ENCODE measurements at places on chromosomes 1 and 21.

GRCh38 chr1:164519426-164519825, 39.6 kb upstream of the PBX1 start:
- no peak for DNase-seq

- no peak for DNase-seq
Measured at GRCh38 chr1:25549273-25550154, 6.1 kb downstream of the LDLRAP1 start.

DNA sequence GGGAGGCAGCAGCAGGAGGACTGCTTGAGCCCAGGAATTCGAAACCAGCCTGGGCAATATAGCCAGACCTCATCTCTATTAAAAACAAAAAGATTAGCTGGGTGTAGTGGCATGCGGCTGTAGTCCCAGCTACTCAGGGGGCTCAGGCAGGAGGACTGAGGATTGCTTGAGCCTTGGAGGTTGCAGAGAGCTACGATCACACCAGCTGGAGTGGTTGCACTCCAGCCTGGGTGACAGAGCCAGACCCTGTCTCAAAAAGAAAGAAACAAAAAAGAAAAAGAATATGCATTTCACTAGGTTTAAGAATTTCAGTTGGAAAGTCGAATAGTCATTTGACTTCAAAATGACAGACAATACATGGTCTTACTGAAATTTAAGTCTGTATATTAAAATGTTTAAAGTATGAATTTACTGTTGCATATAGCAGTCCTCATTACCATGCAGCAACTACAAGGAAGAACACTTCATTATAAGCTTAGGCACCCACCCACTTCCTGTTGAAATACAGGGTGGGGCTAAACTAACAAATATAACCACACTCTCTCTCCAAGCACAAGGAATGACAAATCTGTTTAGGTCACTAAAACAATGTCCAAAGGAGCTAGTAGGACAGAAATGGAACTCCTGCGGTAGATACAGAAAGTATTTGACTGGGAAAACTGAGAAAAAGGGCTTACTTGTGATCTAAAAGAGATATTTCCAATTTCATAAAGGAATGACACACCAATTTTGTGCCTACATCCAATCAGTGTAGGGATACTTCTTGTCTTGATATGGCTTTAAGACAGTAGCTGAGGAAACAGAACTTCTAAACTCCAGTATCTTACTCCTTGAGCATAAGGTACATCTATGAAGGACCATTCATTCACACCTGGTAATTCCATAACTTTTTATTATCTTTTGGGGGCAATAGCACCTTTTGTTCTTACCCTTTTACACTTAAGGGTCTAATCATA, 44.1 kb downstream of the GPR3 start:
- no peak for DNase-seq

DNA sequence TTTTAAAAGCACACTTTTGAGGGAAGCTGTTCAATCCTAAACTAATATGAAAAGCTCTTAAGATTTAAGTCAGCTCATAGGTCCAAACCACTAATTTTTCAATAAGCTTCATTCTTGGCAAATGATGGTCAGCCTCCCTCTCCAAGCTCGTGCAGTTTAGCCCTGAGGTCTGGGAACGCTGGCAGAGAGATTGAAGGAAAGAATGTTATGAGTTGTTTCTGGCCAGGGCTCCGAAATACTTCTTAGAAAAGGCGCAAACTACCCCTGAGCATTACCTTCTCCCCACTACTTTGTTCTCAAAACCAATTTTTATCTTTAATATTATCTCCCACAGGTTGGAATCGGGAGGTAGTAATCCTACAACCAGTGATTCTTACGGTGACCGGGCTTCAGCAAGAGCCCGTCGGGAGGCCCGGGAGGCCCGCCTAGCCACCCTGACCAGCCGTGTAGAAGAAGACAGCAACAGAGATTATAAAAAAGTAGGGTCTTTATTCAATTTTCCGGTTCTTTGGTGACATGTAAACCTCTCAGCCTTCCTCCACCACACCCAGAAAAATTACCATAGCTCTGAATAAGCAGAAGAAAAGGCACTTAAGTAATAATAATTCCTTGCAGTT, 147.7 kb downstream of the SYT2 start:
- no peak for DNase-seq

DNA sequence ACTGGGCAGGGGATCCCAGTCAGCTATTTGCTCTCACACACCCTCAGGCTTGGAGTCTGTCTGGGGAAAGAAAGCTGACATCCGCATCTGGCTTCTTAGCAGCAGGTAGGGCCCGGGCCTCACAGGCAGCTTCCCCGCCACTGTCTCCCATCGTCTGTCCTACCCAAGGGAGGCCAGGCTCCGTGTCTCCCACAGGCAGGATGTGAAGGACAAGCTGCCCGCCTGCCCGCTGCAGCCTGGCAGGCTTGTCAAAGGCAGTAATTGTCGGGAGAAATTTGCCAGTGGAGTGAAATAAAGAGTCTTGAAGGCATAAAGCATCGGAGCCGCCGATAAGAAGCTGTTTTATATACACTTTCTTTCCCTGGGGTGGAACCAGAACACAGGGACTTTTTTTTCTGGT, 44.0 kb upstream of the DISP3 start:
- DNase-seq: no peak

DNA sequence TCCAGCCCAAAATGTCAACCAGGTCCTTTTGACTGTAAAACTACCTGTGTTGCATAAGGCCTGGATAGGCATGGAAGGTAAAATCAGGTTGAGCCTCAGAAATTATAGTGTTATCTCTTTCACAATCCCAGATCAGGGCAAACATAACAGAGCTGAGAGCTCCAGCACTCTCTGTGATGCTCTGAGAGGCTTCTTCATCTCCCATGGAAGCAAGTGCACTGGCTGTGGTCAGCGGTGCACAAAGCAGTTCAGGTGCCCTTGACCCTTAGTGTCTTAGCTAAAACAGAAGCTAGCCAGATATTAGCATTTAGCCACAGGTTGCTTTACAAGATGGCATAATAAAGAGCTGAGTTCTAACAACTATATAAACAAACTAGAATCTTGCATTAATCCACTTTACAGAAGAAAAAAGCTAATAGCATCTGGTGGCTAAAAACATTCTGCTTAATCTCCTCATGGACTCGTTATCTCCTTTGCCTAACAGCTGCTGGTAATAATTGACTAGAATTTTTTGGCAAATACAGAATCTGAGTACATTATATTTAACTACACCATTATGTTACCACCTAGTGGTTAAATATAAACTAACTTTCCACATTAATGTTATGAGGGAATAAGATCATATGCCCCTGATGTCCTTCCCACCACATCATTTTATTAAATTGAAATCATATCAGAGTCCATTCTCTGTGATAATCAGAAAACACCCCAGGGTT, 25.6 kb upstream of the POGK start:
- no peak for DNase-seq

GRCh38 chr1:111516005-111516535, 12.6 kb upstream of the ADORA3 start:
- DNase-seq: peak; percentile 56

GRCh38 chr1:17531682-17532487, 7.6 kb upstream of the ARHGEF10L start:
- peak; percentile 15 for DNase-seq

DNA sequence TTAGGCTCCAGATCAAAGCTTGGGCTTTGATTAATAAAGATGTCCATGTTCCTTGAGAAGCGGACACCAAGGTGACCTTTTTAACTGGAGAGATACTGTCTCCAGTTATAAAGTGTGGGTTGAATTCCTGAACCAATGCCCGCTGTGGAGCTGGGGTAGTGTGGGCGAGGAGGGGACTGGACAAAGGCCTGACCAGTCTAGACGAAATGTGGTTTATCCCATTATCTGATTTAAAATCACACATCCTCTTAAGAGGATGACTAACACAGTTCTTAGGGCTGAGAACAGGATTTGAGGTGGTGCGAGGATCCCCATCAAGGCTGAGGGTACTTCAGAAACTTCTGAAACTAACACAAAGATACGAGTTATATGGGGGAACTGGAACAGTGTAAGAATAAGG, 84.5 kb upstream of the GCLM start:
- DNase-seq: no peak

- DNase-seq: no peak
Measured at GRCh38 chr1:4171480-4172450, 271.7 kb upstream of the C1orf174 start.

DNA sequence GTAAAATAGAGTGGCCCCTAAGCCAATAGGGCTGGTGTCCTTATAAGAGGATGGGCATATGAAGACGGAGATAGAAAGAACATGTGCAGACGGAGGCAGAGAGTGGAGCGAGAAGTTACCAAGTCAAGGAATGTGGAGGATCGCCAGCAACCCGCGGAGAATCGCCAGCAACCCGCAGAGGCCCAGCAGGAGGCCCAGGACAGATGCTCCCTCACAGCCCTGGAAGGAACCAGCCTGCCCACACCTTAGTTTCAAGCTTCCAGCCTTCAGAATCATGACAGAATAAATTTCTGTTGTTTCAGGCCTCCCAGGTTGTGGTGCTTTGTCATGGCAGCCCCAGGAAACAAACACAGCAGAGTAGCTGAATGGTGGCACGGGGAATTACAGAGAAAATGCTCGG, 9.6 kb downstream of the CLDN14 start:
- no peak for DNase-seq
